Activated CD8-positive, alpha-beta memory T cell treated with anti-CD3 and anti-CD28 coated beads, Interleukin-2, amount 50 U/mL, for 48 hours (primary cell): ENCODE measurements at places on chromosomes 2 and 18.
A peak's percentile ranks its signal among the peaks of the same experiment; 100 is the strongest.

GRCh38 chr2:32504877-32505478, 122.9 kb upstream of the TTC27 start:
- DNase-seq: no peak

DNA sequence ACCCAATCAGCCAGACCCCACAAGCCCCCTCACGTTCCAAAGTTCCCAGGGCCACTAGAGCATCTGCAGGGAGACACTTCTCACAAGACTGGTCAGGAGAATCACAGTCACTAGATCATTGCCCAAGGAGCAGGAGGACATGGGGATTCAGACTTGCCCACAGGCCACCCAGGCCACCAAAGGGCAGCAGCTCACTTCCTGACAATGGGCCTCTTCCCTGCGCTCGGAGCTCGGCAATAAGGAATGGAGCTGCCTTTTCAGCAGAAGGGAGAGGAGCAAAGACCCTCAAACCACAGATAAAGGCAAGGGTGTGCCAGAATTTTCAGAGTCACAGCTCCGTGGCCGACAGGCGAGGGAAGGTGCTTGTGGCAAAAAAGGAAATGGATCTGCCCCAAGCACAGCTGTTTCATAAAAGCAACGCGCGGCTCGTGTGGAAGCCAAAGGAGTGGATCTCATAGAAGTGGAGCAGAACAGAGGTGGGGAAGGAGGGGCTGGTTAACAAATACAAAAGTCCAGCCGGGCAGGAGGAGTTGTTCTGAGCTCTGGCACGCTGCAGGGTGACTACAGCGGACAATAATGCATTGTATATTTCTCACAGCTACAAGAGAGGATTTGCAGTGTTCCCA, 72.1 kb downstream of the EDAR start:
- DNase-seq: no peak

DNA sequence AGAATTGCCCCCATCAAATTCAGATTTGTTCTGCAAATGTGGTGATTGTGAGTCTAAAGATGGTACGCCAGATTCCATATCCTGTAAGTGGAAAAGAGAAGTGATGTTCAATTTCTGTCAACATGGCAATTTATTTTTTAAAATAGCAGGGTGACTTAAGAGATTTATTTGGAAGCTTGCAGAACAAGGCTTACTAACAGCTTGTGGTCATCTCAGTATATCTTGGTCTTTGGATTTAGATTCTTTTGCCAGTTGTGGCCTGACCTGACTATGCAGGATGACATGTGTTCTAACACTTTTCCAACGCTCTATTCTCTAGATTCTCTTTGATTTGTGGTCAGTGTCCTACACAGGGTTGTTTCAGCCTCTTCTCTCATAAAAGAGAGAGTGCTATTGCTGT, 74.4 kb downstream of the MAP3K20 start:
- no peak for DNase-seq

DNA sequence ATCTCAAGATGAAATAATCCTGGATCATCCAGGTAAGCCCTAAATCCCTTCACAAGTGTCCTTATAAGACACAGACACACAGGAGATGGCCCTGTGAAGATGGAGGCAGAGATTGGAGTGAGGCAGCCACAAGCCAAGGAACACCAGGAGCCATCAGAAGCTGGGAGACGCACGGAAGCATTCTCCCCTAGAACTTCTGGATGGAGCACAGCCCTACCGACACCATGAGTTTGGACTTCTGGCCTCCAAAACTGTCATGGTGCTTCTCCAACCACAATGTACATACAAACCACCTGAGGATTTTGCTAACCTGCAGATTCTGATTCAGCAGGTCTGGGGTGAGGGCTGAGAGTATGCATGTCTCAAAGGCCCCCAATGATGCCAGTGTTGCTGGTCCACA, 42.5 kb downstream of the ADD2 start:
- DNase-seq: no peak

GRCh38 chr18:47062471-47062870, 27.1 kb upstream of the ELOA2 start:
- no peak for DNase-seq

DNA sequence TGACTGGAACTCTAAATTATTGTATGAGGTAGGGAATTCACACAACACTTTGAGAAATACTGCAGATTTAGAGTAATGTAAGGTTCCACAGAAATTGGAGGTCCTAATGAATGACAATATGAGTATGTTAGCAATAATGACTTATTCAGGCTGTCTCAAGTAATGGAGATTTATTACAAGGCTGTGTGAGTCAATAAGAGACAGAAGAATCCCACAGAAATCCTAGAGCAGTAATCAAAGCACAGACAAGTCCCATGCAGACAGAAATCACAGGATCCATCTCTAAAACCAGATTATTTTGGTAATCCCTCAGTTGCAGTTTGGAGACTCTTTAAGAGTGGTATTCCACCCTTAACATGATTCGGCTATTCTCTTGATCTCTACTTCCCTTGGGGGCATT, 83.6 kb downstream of the FAM161A start:
- no peak for DNase-seq

DNA sequence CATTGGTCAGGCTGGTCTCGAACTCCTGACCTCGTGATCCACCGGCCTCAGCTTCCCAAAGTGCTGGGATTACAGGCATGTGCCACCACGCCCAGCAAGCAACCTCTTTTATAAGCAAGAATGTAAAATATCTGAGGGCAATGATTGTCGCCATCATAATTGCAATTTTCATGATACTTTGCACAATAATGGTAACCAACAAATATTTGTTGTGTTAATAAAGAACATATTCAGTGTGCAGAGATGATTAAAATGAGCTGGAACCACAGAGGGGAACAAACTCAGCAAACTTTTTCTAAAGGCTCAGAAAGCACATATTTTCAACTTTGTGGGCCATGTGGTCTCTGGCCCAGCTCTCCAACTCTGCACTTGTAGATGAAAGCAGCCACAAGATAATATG, 115.2 kb upstream of the SIX2 start:
- no peak for DNase-seq

DNA sequence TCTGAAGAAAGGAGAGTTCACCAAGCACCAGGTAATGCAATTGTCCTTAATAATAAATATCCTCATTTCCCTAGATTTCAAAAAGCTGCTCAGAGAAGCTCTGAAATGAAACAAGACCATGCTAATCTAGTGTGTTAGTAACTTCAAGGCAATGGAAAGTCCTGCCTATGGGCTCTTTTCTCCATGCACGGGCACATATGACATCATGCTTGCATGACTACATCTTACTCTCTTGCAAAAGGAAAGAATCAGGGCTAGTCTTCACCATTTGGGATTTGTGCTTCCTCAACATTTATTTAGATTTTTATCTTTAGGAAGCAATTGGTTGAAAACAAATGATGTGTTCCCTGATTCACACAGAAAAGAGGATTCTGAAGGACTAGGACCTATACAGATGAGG, 204.0 kb upstream of the POU3F3 start:
- DNase-seq: no peak

DNA sequence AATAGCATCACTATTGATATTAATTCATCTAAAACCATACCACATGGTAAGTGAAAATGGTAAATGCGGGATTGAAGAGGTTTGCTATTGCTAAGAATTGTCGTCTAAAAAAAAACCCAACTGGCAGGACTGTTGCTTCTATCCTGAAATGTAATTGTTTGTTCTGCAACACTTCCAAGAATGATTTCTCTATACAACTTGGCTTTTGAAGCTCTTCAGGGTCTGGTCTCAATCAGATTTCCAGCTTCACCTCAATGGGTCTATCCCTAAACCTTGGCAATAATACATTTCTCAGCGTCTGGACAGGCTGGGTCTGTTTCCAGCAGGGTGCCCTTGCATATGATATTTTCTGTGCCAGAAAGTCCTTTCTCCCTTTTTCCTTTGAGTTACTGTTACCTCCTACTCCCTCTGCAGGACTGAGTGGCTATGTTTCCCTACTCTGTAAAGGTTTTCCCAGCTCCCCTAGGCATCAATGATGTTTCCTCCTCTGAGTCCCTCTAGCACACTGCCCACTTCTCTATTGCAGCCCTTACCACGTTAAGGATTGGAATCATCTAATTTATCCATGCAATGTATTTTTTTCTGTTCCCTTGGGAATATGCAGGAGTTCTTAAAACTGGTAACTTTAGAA, 118.2 kb upstream of the REV1 start:
- DNase-seq: no peak

GRCh38 chr2:62705859-62706720, 577 bp downstream of the EHBP1 start:
- DNase-seq: peak; percentile 72

- DNase-seq: no peak
Observed at GRCh38 chr2:98778741-98779483, 48.0 kb upstream of the MGAT4A start.

GRCh38 chr2:188391354-188391753, 99.7 kb downstream of the GULP1 start:
- no peak for DNase-seq

GRCh38 chr2:150859877-150860276, 372.4 kb upstream of the RND3 start:
- DNase-seq: no peak

DNA sequence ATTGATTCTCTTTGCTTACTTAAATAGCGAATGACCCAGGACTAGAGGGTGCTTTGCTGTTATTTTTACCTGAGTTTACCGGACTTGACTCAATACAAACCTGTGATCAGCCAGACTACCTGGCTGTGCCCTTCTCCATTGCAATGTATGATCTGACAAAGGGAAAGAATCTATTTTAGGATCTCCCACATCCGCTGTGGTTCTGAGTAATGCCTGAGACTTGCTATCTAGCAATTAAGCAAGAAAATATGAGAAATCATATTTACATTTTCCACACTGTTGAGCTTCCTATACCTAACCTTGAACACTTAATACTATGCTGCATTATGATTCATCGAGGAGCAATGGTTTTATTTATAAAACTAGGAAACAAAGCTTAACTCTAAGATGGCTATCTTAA, 215.2 kb downstream of the RAD51AP2 start:
- no peak for DNase-seq

- DNase-seq: no peak
Observed at GRCh38 chr2:20812779-20813178, 10.1 kb downstream of the LDAH start.

DNA sequence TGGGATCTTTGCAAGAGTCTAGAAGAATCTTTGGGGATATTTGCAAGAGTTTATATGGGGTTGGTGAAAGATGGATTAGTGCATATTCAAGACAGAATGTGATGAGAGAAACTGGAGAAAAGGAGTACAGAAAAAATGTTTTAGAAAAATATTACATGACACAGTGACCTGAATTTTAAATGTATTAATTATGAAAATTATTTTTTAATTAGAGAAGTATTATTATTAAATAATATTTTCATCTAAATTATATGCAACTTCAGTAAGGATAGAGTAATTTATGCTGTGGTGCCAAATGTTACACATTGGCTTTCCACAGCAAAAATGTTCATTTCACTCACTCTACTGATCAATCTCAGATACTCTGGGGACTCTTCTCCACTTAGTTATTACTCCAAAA, 1442.8 kb upstream of the SLC39A10 start:
- no peak for DNase-seq

- no peak for DNase-seq
Observed at GRCh38 chr2:1891971-1892486, 147.7 kb upstream of the PXDN start.

- no peak for DNase-seq
Observed at GRCh38 chr2:129847043-129847442, 132.4 kb upstream of the RAB6C start.

DNA sequence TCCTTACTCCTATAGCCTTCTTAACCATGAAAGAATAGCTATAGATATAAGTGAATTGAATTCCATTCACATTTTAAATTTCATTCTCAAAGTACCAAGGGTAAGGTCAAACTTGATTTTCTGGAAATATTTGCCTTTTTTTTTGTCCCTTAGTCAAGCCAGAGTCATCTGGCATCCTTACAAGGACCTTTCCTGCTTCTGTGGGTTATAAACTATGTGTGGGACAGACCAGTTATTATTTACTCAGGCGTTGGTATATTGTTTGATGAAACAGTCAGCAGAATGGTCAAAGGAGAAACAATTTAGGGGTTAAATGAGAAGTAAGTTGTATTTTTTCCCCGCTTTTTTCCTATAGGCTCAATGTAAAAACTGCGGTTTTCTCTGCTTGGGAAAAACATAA, 1103.2 kb upstream of the ZEB2 start:
- no peak for DNase-seq

DNA sequence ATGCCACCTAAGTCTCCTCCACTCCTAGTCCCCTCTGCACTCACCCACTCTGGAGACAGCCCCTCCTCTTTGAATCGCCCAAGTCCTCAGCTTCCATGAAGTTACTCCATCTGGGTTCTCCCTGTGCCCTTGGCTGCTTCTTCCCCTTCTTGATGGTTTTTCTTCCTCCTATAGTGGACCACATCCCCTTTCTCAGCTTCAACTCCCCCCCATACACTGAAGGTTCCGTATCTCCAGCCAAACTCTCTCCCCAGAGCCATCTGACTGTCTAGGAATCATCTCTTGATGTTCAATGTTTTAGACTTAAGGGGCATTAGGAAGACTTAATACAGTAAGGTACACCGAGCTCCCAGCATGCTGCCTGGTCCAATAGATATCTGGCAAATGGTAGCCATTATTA, 39.6 kb downstream of the EMX1 start:
- DNase-seq: no peak

DNA sequence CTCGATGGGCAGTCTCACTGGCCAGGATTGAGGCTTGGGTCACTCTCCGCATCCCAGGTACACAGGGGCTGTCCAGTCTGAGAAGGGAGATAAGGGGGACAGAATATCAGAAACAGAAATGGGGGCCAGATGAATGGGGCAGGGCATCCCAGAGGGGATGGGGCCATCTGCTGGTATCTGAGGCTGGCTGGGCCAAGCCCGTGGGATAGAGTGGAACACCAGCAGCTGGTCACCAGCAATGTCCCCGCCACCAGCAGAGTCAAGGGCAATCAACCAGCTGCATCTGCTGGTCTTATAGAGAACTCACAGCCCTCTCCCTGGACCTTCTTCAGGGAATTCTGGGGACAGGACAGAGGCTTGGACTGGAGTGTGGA, 128.8 kb upstream of the HAAO start:
- DNase-seq: no peak

- DNase-seq: peak; percentile 36
Observed at GRCh38 chr2:128594953-128595677, 276.4 kb upstream of the HS6ST1 start.

DNA sequence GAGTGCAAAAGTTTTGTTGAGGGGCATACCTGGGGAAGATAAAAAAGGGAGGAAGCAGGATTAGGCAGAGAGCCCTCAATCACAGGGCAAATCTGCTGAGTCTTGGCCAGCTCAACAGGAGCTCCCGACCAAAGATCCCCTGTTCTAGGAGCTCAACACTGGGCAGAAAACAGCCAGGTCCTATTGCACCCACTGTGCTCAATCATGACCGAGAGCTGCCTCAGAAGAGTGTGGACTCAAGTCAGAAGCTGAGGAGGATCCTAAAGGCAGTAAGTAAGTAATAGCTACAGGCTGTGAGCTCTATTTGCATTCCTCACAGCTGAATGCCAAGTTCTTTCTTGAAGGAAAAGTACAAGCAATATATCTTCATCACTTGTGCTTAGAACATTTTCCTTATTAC, 334.4 kb upstream of the NRP2 start:
- no peak for DNase-seq

GRCh38 chr18:75533950-75534349, 106.4 kb upstream of the SMIM21 start:
- DNase-seq: no peak

- no peak for DNase-seq
Observed at GRCh38 chr2:138632066-138632620, 130.6 kb downstream of the SPOPL start.
